Right lobe of liver (tissue), 6 donors: ENCODE measurements at places on chromosomes 4 and X.
A peak's percentile ranks its signal among the peaks of the same experiment; 100 is the strongest.

DNA sequence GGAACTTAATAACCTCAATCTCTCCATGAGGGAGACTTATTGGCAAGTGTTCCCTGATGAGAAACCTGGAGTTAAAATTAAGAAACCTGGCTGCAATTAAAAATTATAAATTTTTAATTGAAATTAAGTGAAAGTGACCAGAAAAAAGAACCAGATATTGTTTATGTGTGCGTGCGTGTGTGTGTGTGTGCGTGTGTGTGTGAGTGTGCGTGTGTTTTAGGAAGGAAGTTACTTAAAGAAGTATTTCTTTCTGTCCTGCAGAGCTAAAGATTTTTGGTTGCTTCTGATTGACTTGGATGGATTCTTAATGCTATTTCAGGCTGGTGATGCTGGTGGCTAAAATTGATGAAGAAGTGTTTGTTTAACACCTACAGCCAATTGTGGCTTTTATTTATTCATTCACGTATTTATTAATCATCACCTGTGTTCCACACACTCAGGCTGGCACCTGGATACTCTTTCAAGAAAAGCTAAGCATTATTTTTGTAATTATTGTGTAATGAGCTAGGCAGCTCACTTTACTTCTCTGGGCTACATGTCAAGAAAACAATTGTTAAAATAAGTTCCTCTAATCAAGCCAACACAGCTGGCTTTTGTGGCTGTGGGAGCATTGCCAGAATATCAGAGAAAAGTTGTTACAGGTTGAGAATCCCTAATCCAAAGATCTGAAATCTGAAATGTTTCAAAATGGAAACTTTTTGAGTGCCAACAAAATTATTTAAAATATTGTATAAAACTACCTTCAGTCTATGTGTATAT, 68.5 kb downstream of the CEP44 start:
- no peak for DNase-seq

DNA sequence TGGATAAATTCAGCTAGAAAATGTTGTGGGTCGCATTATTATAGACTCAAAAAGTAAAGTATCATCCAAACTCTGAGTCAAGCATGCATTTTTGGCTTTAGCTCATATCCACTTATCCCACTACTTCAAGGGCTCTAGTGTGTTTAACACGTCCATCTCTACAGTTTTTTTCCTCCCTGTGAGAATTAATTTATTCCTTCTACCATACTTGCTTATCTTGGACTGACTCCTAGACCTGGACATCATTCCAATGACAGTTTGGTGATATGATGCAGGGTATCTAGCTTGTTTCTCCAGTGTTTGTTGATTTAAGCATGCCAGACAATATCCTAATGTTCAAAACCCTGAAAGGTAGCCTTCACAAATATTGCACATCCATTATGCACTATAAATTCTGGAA, 1037.1 kb upstream of the INTU start:
- no peak for DNase-seq

DNA sequence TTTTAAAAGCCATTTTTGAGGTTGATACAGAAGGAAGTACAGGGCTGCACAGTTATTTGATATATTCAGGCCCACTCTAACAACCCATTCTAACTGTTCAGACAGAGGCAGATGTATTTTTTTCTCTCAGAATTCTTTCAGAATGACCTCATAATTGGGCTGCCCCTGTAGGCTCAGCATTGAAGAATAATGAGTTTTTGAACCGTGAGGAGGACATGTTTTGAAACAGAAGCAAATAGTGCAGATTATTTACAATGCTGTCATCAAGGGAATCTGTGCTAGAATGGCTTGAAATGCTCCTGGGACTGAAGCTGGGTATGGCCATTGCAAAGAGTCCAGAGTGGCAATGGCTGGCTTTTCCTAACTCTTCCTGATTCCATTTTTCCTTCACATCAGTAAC, 158.1 kb downstream of the SOX3 start:
- no peak for DNase-seq

- DNase-seq, result no peak
Measured at GRCh38 chrX:3589474-3589873, 124.0 kb downstream of the PRKX start.

GRCh38 chr4:7270121-7270520, 77.8 kb downstream of the SORCS2 start:
- no peak for DNase-seq

- DNase-seq, result no peak
Measured at GRCh38 chr4:304969-305680, at the start of gene ZNF732. TSS of gene ZNF732 (minus strand) at chr4:305474. CDS start at chr4:305310, 164 bp downstream.

- DNase-seq, result no peak
Measured at GRCh38 chrX:106168107-106168506, at the start of gene PWWP3B. TSS of gene PWWP3B (plus strand) at chrX:106168305. CDS start at chrX:106205433, 37,128 bp downstream.

- DNase-seq, result no peak
Measured at GRCh38 chrX:155144926-155145325, 71.3 kb upstream of the VBP1 start.

DNA sequence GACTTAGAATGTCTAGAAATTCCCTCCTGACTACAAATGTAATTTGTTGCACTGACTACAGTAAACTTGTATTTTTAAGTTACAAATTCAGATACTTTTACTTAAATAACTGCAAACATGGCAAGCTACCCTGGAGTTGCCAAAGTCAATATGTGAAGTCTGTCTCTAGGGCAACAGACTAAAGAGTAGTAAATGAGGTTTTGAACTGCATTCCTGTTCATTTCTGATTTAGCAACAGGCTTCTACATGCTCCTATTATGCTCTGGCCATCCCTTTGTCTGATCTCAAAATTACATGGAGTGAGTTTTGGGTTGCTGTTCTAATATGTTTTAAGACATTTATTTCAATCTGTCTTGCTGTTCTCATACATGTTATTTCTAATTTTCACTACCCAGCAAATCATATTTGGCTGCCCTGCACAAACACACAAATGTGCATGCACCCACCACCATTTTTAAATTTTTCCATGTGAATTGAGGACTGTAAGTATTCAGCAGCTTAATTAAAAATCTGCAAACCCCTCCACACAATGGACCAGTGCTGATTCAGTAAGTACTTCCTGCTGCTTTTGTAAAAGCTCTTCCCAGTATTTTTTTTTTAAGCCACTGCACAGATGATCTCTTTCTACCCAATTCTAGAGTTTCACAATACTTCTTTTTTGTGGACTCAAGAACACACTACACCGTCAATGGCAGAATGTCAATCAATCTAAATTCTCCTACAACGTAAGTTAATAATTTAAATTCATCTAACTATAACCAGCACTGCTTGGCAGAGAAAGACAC, 26.7 kb downstream of the SH3RF1 start:
- no peak for DNase-seq

- DNase-seq, result no peak
Measured at GRCh38 chr4:48554606-48555005, 64.6 kb downstream of the ZAR1 start.

GRCh38 chrX:19096586-19096985, 25.7 kb downstream of the ADGRG2 start:
- no peak for DNase-seq

- DNase-seq, result no peak
Measured at GRCh38 chr4:94517492-94517891, 65.8 kb downstream of the PDLIM5 start.

GRCh38 chr4:155684423-155684822, 17.8 kb downstream of the GUCY1A1 start:
- DNase-seq, result no peak

DNA sequence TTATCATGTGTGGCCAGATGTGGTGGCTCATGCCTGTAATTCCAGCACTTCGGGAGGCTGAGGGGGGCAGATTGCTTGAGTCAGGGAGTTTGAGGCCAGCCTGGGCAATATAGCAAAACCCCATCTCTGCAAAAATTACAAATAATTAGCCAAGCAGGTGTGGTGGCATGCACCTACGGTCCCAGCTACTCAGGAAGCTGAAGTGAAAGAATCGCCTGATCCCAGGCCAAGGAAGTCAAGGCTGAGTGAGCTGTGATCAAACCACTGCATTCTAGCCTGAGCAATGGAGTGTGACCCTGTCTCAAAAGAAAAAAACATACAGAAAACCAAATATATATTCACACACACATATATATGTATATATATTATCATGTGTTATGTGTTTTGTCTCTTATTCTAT, 15.0 kb downstream of the APELA start:
- no peak for DNase-seq

- DNase-seq, result no peak
Measured at GRCh38 chr4:54961357-54961975, 163.9 kb downstream of the KDR start.

GRCh38 chr4:167028976-167029375, 205.3 kb downstream of the SPOCK3 start:
- DNase-seq, result no peak

- DNase-seq, result no peak
Measured at GRCh38 chrX:38666909-38667308, 105.6 kb downstream of the TSPAN7 start.

DNA sequence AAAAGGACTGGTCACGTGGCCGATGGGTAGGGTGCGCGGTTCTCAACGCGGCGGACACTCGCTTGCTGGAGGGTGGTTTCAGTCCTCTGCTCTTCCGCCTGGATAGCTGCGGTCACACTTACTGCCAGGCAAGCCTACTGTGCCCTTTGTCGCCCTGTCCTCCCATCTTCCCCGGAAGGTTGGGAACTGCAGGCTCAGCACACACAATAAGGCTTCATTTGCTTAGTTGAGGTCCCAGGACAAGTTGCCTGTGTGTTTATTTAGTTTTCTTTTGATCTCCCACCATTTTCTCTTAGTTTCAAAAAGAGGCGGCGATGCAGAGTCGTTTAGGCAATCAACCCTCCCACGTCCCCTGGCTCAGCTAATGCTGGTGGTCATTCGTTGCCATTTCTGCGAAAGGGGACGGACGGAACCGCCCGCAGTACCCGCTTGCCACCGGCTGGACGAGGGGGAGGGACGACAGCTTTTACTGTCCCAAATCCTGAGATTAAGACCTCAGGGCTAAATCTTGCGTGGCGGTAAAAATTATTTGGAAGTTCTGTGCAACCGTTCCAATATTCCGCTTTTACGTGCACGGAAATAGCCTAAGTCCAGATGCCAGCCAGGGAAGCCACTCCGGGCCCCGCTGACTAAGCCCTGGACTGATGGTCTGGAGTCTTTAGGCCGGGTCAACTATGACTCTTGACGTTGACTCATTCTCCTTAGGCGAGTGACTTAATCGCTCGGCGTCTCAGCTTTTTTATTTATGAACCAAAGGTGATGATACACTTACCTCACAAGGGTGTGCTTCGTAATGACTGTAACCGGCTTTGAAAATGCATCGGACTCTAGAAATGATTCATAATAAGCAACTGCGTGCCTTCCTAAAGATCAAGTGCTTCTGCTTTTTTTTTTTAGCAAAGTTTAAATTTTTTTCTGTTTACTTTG, 671 bp upstream of the EIF4E start:
- DNase-seq, result peak; percentile 69

- DNase-seq, result no peak
Measured at GRCh38 chr4:188268131-188268908, 129.1 kb downstream of the TRIML1 start.

DNA sequence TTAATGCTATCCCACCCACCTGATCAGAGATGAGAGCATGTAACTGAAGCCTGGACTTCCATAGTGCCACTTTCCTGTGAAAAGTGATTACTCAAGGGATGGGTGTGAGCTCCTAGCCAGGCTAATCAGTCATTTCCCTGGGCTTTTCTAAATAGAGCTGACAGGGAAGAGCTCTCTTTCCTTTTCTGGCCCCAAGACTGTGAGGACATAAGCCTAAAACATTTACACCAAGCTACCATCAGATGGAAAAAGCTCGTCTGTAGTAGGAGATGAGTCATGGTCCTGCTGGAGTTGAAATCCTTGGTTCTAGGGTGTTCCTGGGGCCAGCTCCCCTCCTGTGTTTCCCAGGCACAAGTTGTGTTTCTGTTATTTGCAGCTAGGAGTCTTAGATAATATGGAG, 52.4 kb upstream of the NDP start:
- no peak for DNase-seq

DNA sequence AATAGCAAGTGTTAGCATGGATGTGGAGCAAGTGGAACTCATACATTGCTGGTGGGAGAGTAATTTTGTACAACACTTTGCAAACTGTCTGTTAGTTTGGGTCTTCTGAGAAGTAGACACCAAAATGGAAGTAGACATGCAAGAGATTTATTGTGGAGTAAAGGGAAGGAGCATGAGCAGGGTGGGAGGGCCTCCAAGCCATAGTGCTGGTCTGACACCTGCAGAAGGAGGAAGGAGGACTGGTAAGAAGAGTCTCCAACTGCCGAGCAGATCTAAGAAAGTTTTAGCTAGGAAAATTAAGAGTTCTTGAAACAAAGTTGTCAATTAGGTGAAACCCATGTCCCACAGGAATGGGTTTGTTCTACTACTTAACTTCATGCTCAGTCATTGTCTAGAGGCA, 64.0 kb upstream of the DDIT4L start:
- DNase-seq, result no peak

- DNase-seq, result no peak
Measured at GRCh38 chr4:87030755-87031441, 96.1 kb downstream of the AFF1 start.

DNA sequence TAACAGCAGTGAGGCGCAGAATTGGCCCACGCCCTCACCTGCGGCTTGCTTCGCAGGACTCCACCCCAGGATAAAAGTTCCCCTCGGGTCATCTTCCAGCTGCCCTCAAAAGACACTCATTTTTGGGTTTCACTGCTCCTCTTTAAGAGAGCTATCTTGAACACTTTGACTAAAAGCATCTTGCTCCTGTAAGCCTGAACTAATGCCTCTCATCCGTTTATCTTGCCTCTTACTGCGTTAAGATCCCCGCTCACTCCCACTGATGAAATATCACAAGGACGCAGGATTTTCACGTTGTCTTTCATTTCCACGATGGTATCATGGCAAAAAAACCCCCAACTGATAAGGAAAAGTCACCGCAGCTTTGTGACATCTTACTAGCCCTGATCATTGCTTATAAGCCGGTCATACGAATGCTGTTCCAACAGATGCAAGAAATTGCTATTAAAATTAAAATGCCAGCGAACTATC, 591 bp upstream of the ACSL4 start:
- no peak for DNase-seq

- no peak for DNase-seq
Measured at GRCh38 chrX:112827292-112827903, 13.2 kb downstream of the AMOT start.

- no peak for DNase-seq
Measured at GRCh38 chrX:119942831-119943184, 743 bp downstream of the NKAP start.

DNA sequence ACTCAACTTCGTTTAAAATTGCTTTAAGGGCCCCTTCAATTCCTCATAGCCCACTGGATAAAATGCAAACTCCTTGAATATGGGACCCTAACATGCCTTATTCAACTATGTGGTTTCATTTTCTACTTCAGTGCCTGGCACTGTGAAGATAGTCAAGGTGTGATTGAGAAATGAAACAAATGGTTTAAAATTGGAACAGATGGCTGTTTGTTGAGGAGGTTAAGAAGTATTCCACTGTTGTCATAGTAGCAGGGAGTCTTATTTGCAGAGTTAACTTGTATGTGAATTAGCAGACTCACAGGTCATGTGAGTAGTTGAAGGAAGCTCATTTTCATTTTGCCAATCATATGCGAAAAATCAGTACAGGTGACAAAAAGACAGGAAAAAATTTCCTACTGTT, 593.3 kb downstream of the KCTD8 start:
- DNase-seq, result no peak

DNA sequence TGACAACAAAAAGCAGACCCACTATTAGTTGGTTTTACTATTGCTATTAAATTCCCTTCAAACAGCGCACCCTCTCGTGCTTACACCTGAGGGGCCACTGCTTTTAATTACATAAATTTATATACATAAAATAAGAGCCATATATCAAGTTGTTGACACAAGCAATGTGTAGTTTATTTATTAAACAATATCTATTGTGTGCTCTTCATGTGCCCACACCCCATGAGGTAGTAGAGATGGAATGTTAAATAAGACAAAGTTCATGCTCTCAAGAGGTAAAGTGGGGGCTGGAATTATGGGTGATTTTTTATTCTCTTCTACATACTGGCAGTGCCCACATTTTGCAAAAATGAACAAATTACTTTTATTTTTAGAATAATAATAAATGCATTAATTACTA, 47.3 kb downstream of the KCNIP4 start:
- no peak for DNase-seq
